Posterior vena cava (tissue), 2 donors: ENCODE measurements at places on chromosomes 11 and 22.

DNA sequence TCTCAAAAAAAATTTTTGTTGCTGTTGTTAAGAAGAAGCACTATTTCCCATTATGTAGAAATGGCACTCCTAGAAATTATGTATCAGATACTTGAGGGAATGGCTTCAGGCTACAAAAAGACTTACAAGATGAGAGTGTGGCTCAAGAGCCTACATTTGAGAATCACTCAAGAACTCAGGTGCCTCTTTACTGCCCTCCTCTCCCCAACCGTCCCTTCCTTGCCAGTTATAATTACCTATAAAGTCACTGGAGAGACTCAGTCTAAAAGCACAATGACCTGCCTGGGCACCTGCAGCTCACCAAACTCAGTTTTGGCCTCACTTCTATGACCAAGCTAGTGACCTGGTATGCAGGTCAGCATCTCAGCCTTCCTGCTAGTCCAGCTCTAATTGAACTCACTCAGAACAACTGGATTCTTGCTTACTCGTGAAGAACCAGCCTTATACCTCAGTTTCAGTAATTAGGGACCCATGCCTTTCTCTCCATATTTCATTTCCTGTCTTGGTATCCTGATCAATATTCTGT is 41.9 kb upstream of the PPP2R1B start:
- DNase-seq, result no peak

DNA sequence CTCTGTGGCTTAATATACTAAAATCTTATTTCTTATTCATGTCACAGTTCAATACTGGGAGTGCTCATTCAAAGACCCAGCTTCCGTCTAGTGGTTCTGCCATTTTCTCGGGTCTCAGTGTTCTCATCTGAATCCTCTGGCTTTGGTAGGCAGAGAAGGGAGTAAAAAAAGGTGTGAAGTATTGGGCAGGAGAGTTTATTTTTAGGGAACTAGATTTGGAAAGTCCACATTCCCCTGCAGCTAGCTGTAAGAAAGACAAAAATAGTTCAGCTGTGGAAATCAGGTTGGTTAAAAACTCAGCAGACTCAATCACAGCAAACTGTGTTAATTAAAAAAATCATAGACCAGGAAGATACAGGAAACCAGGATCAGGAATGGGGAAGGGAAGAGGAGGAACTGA is 4.1 kb upstream of the LYVE1 start:
- no peak for DNase-seq

GRCh38 chr22:22462813-22463567 is 45.6 kb downstream of the ZNF280B start:
- DNase-seq, result no peak

- DNase-seq, result no peak
These were observed 37.5 kb upstream of the DDI1 start for GRCh38 chr11:103998826-103999508.

DNA sequence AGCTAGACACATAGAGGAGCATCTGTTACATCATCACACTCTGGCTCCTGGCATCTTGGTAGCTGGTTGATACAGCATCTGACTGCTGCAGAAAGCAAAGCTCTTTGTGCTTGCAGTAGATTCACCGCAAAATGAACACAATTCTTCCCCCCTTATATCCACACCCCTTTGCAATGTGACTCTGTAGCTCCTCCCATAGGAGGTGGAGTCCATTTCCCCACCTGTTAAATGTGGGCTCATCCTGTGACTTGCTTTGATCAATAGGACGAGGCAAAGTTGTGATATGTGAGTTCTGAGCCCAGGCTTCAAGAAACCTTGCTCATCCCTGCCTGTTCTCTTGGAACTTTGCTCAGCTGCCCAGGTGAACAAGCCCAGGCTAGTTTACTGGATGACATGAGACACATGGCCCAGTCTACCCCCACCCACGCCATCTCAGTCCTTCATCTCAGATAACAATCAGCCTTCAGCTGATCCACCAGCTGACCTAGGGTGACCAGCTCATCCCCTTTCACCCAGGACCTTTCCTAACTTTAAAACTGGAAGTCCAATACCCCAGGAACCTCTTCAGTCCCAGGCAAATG is 272.2 kb downstream of the TENM4 start:
- DNase-seq, result no peak

- DNase-seq, result no peak
These were observed 282.5 kb upstream of the MPPED2 start for GRCh38 chr11:30868626-30869081.

- no peak for DNase-seq
These were observed 7.8 kb downstream of the MYEOV start for GRCh38 chr11:69301455-69302401.

DNA sequence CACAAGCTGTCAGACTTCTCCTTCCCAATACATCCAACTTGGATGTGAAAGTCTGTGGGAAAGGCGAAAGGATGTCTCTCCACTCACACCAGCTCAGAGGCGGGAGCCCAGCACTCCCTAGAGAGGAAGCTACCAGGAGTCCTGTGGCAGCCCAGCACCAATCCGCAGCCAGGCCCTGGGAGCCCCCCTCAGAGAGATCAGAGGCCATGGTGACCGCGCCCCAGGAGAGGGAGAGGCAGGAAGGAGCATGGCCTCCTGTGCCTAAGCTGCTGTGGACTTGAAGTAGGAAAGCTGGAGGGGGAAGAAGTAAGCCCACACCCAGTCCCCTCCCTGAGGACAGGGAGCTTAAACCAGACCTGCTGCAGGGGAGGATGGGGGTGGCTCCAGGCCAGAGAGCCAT is 24.4 kb upstream of the IGSF9B start:
- no peak for DNase-seq

DNA sequence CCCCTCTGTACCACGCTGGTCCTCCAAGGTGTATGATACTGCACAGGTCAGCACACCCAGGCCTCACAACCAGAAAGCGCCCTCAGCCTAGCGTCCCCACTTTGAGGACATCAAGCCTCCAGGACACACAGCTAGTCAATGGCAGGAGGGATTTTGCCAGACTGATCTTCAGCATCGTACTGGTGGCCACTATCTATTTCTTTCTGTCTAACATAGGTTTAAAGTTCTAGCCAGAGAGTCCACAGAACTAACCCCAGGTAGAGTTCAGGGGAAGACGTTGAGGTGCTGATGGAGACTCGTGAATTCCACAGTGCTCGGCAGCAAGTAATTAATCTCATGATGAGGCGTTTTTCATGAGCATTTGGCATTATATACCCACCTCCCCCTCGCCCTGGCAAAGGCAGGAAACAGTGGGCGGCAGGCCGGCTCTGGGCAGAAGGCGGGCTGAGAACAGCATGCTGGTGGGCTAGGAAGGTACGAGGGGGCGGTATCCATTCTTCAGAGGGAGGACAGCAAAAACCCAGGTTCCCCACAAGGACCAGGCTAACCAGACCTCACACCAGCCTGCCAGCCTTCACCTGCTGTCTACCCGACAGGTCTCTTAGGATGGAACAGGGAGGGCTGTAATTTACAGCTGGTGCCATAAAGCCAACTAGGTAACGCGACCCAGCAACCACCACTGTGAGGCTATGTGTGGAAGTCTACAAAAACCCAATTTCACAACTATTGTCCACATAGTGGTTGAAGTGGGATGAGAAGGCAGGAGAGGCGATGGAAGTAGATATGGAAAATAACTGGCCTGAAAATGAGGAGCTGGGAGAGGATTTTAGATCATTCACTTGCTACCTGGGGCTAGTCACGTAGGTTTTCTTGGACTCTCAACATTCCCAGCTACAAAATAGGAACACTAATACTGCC is 18.5 kb downstream of the MYH9 start:
- DNase-seq, result no peak

DNA sequence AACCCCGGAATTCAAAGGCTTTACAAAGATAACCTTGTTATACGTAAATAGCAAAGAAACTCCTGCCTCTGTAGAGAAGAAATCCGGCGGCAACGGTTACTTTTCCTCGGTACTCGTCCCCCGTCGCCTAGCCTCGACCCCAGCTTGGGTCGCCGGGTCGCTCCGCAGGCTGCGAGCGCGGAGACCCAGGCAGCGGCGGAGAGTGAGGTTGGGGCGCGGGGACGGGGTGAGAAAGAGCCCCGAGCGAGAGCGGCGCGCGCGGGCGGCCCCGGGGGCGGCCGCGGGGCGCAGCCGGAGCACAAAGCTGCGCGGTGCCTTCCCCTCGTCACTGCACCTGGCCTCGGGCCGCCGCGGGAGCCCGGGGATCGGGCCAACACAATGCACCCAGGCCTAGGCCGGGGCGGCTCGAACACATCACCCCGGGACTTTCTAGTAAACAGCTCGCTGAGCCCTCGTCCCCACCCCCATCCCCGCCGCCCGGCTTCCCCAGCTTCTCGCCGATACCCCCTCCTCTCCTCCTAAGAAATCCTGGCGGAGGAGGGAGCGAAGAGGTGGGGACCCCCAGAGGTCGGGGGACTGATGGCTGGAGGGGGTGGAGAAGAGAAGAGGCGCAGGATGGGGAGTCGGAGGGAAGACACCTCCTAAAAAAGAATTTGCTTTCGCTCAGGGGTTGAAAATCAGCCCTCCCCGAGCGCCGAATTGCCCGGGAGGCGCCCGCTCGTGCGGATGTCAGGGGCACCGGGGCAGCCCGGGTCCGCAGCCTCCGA is 845 bp downstream of the MPPED2 start:
- peak; percentile 81 for DNase-seq

DNA sequence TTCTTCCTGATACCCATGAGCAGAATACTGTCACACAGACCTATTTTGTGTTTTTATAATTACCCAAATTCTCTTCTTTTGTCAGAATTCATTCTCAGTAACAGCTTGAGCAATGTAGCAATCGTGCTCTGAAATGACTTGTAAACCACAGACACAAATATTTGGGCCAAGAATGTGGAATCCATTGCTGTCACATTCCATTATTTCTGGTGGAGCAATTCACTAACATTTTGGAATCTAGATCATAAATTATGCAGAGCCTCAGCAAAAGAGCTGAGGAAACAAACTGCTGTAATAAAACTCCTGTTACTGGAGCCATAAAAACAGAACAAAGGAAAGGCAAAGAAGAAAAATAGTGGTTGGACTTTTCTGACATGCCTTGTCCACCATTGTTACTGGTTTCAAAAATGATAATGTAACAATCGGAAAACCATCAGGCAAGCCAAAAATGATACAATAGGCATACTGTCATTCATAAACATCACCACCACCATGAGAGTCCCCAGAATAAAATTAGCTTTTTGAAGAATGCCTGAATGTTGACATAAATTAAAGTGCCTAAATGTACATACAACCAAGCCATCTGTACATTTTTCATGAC is 223.4 kb upstream of the PITPNB start:
- DNase-seq, result no peak

DNA sequence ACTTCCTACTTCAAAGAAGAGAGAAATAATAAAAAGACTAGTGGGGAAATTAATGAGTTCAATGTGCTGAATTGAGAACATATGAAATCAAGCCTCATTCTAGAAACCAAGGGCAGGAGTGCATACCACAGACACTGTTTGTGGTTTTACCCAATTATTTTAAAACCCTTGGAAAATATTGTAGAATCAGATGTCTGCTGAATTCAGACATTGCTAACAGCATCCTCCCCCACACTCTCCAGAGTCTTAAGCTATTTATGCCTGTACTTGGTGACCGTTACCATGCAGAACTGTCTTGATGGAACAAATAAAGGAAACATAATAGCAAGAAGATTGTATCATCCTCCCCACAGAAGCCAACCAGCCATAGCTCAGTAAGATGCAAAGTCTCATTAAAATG is 850.1 kb downstream of the NTM start:
- DNase-seq, result no peak

DNA sequence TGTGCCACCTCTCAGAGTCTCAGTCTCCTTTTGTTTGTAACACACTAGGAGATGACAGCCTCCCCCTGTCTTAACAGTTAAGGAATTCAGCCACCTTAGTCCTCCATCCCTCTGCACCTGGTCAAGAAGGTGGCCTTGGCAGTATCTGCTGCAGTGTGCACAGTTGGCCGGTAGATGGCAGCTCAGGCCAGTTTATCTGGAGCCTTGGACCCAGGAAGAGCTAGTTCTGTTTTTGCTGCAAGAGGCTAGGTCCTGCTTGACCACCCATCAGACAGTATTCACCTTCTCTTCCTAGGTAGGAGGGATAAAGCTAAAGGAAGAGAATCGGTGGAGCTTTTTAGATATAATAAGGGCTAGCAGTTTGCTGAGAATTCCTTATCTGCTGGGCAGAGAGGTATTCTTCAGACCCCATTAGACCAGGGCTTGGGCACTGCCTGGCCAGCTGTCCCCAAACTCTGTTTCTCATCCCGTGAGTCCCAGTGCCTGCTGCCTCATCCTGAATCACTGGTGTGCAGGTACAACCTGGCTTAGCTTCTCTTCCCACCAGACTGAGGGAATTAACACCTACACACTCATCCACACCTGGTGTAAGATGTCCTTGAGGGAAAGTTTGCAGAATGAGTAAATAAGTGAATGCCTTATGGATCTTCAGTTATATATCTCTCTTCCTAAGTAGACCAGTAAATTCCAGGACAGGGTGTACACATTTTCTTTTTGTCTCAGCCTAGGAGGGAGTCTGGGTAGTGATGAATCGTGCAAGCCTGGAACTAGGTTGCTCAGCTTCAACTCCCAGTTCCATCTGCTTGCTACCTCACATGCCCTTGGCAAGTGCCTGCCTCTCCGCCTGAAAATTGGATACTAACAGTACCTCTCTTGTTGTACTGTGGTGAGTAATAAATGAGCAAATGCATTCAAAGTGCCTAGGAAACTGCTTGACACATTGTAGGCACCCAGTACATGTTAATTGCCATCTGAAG is 70.8 kb upstream of the NARS2 start:
- no peak for DNase-seq

DNA sequence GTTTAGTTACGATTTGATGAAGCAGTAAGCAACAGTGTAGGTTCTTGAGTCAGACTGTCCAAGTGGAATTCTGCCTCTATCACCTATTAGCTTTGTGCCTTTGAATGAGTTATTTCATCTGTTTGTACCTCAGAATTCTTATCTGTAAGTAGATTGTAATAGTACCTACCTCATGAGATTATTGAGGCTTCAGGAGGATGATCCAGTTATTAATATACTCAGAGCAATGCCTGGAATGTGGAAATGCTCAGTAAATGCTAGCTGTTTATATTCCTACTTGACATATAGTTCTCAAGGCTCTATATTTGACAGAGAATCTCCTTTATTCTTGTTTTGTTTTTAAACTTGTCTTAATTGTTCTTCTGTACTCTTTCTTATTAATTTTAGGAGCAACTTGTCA is 70.1 kb downstream of the SFI1 start:
- no peak for DNase-seq

DNA sequence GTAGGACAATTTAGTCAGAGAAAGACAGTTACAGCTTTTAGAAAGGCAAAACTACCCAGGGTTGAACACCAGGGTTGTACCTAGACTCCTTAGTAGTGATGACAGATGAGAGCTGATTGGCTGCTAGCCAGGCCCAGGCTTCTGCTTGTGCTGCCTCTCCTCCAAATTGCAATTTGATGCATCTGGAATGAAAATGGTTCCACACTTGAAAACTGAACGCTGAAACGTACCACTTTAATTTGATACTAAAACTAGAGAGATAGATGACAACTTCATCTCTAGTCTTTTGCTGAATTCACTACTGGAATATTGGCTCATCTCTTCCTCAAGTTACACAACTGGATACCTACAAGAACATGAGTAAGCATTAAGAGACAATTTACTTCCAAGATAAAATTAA is 19.2 kb upstream of the FNBP4 start:
- DNase-seq, result no peak

- DNase-seq, result no peak
These were observed 22.5 kb upstream of the RTL6 start for GRCh38 chr22:44520465-44521094.
